Trophoblast cell (in vitro differentiated cells and primary cell): ENCODE measurements at places on chromosomes 7 and 10.

GRCh38 chr7:155506854-155507337 is 39.5 kb downstream of the CNPY1 start:
- no peak for DNase-seq

- no peak for DNase-seq
Observed at GRCh38 chr7:103127006-103127405, 21.9 kb downstream of the NAPEPLD start.

DNA sequence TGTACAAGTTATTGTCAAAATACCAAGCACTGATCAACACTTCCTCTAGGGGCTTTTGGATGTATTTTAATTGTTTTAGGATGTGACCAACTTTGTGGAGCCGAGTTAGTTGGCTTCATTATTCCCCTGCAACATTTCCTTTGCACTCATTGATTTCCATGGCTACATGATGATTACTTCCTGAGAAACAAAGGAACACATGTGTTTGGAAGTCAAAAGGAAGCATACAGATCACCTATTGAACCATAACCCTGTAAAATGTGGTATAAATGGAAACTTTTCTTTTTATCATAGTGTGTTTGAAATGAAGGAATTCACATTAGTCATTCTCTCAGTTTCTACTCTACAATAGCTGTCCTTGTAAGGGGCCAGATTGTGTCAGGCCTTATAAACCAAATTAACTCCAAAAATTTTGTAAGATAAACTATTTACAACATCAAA is 32.2 kb upstream of the EXOC6 start:
- DNase-seq, result peak; percentile 28

GRCh38 chr10:69388488-69388887 is 28.2 kb downstream of the TACR2 start:
- no peak for DNase-seq

DNA sequence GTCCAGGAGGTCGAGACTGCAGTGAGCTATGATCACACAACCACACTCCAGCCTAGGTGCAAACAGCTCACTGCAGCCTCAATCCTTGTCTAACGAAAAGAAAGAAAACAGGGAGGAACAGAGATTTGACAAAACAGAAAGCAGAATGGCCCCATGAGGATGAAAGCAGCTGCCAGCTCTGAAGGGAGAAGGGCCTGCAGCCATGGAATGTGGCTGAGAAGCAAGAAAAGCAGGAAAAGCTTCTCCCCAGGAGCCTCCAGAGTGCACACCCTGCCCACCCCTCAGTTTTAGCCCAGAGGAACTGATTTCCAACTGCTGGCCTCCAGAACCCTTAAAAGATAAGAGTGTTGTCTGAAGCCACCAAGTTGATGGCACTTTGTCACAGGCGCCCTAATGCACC is 13.0 kb downstream of the ESYT2 start:
- DNase-seq, result peak; percentile 81

GRCh38 chr7:117324960-117325359 is 2.1 kb upstream of the WNT2 start:
- no peak for DNase-seq

DNA sequence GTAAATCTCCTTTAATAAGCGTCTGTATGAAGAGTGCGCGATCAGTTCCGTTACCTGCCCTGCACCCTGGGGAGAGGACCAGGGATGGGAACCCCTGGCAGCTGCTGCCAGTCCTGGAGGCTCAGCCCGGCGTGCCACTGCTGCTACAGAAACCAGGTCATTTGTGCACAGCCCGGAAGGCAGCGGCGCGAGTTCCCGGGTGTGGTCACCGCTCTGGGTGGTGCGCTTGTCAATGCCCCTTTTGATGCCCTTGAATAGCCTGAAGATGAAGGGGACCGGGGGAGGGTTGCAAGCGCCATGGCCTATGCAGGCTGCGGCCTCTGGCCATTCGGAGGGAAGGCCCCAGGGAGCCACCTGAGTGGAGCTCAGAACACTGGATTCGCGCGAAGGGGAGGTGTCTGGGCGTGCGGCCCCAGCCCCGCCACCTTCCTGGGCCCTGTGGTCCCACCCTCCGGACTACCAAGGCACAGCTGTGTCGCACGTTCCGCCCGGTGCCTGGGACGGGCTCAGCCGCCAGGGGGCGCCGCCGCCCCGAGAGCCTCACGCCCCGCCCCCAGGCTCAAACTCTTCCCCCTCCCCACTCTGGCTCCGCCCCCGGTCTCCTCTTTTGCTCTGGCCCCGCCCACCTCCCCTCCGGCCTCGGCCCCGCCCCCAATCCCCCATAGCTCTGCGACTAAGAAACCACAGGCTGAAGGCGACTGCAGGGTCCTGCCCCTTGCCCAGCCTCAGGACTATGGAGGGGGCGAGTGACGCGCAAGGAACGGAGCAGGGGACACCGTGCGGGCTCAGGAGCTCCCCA is 16.5 kb downstream of the AP5Z1 start:
- peak; percentile 41 for DNase-seq

GRCh38 chr10:14330388-14331061 is at the start of gene FRMD4A:
Gene FRMD4A, minus strand, starts transcription at chr10:14330924.
- no peak for DNase-seq

- DNase-seq, result peak; percentile 13
Observed at GRCh38 chr7:96196676-96197075, 125.2 kb downstream of the SLC25A13 start.

DNA sequence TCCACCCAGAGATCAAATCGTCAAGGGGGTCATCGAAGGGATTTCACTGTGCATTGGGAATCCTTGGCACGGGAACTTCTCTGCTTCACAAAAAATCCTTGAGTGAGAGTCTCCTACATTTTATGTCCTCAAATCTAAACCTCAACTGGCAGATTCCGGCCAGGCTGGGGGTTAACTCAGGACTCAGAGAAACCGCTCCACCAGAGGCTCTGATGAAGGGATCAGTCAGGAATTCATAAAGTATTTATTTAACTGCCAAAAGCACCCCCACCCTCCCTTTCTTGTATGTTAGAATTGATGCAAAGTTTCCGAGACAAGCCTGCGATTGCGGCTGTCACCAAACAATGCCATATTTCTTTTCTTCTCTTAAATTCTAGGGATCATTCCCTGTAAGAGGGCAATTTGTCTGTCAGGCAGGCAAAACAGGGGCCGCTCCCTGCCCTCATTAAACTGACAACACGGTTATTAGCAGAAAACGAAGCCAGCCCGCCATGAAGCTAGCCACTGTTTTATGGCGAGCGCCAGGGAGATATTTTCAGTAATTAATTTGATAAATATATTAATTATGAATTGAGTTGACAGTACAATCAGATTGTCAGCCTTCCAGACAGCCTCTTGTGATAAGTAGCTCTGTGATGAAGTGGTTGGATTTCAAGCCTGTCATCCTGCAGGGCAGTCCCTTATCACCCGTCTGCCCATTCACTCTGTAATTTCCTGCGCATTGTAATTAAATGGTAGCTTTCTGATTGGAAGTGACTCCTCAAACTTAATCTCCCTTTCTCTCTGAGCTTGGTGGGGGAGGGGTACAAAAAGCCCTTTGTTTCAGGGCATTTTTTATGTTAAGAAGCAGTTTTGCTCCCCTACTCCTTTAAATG is 153.0 kb upstream of the GPR26 start:
- no peak for DNase-seq

DNA sequence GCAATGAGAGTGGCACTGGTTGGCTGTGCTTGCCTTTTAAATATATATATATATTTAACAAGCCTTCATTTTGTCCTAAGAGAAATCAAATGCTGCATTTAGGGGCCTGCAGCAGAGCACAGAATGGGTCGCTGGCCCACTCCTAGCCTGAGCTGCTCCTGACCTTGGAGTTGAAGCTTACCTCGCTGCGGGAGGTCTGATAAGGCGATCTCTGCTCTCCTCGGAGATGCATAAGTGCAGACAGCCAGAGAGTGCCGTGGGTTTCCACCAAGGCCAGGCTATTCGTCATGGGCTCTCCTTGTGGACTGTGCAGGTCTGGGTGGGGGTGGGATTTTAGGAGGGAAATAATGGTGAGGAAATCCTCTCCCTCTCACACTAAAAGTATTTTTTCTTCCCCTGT is 99.5 kb upstream of the IKZF1 start:
- DNase-seq, result no peak

- no peak for DNase-seq
Observed at GRCh38 chr7:16491148-16491547, 25.6 kb upstream of the SOSTDC1 start.
